ENCODE measurements at places on chromosomes 12 and 14.

DNA sequence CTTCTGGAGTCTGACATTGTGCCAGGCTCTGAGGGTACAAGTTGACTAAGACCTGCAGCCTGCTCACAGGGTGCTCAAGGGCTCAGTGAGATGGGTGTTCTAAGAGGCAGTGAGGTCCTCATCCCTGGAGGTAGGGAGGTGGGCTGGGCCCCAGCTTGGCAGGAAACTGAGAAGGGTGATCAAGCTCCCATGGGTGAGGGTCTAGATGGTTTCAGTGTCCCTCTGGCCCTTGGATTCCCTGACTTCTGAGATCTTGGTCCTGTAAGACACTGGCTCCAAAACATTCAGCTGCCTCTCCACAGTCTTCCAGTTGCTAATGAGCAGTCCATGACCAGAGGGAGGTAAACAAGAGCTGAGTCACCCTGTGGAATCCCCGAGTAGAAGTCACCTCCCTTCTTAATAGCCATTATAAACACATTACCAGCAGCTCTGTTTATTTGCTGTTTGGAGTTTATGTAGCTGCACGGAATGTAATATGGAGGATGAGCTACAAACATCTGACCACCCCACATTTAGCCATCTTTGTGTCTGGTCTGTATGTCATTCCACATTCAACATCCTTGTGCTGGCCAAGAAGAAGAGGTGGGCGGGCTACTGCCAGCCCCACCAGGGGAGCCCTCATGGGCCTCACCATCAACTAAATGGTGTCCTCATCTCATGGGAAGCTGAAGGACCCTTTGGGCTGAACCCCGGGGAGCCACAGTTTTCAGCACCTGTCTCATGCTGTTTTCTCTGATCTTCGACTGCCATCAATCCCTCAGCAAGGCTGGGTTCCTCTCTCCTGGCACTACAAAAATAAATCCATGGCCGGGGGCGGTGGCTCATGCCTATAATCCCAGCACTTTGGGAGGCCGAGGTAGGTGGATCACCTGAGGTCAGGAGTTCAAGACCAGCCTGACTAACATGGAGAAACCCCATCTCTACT is 37.2 kb upstream of the BDKRB2 start:
- no peak for DNase-seq

DNA sequence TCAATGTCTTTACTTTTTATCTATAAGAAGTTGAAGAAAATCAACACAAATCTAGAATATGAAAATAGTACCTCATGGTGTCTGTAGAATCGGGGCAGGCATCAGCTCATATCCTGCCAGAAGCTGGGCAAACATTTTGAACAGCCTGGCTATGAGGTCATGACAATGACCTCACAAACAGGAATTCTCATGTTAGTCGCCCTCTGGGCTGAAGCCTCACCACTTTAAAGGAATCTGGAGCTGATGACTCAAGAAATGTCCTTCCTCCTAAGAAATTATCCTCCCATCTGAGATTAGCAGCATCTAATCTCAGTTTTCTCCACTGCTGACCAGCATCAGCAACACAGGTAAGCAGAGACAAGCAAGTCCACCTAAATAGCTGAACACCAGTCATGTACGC is 27.1 kb downstream of the CLIP1 start:
- DNase-seq: no peak

GRCh38 chr14:71855399-71856036 is 76.7 kb upstream of the RGS6 start:
- peak; percentile 66 for DNase-seq

DNA sequence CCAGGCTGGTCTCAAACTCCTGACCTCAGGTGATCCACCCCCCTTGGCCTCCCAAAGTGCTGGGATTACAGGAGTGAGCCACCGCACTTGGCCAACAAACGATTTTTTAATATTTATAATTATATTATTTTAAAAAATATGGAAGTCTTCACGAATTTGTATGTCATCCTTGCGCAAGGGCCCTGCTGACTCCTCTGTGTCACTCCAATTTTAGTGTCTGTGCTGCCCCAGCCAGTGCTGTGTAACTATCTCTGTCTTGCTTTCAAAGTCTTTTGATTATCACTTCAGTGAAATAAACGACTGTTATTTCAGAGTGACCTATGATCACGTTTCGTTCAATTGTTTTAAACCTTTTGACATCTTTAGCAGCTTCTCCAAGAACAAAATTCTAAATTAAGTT is 13.1 kb upstream of the MMP17 start:
- DNase-seq: no peak

DNA sequence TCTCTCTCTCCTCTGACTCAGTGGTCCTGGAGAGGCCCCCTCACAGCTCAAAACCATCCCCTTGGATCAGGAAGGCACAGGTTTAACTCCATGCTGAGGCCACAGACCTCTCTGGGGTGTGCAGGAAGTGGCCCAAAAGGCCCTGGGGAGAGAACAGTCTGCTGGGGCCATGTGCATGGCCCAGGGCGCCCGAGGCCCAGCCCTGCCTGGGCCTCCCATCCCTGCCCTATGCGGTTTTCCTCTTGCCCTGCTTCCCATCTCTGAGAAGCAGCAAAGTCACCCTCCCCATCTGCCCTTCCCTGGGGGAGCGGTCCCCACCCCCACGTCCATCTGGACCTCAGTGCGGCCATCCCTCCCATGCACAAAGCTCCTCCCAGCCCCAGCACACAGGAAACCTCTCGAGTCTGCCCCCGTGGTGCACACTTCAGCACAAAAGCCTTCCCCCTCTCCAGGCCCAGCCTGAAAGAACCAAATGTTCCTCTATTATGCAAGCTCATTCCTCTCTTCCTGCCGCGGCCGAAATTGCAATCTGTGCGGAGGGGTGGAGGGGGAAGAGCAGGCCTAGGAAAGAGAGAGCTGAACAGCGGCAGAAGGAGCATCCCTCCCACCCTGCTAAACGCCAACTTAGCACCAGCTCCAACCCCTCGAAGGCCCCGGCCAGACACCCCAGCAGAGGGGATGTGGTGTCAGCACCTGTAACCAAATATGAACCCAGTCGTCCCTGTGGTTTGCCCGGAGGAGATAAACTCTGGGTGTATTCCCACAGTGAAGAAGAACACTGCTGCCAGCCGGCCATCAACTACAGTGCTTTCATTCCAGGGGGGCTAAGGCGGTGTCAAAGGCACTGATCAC is 108.5 kb downstream of the SCARB1 start:
- no peak for DNase-seq

DNA sequence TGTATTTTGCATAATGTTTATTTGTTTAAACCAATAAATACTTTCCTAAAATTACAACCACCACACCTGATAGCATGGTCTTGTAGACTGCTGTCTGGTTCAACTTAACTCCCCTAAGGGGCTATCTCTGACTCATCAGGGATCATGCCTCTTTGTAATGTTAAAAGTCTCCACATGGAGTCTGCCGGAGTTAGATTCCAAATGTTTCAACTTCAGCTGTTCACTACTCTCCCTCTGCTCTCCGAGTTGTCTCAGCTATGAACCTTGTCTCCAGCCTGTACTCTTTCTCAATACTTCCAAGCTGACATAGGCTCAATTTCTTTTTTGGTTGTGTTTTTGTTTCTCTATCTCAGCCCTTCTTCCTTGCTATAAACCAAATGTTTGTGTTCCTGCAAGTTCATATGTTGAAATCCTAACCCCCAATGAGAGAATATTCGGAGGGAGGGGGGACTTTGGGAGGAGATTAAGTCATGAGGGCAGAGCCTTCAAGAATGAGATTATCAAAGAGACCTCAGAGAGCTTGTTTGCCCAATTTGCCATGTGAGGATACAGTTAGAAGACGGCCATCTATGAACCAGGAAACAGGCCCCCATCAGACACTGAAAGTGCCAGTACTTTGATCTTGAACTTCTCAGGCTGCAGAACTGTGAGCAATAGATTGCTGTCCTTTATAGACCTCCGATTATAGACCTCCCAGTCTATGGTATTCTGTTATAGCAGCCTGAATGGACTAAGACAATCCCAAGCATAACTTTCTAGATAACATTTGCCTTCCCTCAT is 858.2 kb downstream of the VRK1 start:
- DNase-seq: no peak
